ENCODE measurements at places on chromosomes 6 and 20. TPM values are rescaled to one million over a fixed set of nuclear protein-coding genes. Genes with fewer than 3 reads are reported as not detected.

The CCN2 gene
- polyA plus RNA-seq = 957 TPM

- no peak for DNase-seq
Observed at GRCh38 chr20:8671370-8671961, 397.4 kb upstream of the PLCB4 start.

The NKAPL gene
- 4.3 TPM for polyA plus RNA-seq

- no peak for DNase-seq
Observed at GRCh38 chr6:155013457-155013876, 18.4 kb downstream of the TIAM2 start.

DNA sequence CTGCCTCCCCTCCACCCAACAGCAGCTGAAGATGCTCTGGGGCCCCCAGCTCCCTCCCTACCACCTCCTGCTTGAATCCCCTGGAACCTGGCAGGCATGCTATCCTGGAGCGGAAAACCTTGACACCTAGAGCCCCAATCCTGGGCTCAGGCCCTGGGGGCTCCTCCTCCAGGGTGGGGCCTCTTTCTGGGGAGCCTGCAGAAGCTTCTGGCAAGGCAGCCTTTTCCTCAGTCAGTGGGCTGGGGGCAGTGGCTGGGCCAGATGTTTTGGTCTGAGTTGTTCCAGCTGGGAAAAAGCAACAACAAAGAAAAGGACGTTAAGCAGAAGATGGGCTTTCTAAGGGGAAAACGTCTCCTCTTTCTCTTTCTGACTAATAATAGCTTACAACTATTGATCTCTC is 21.1 kb downstream of the KIAA1755 start:
- no peak for DNase-seq

The HLA-DOA gene
- polyA plus RNA-seq = 0.28 TPM

The SPTLC3 gene
- polyA plus RNA-seq = 1.8 TPM

DNA sequence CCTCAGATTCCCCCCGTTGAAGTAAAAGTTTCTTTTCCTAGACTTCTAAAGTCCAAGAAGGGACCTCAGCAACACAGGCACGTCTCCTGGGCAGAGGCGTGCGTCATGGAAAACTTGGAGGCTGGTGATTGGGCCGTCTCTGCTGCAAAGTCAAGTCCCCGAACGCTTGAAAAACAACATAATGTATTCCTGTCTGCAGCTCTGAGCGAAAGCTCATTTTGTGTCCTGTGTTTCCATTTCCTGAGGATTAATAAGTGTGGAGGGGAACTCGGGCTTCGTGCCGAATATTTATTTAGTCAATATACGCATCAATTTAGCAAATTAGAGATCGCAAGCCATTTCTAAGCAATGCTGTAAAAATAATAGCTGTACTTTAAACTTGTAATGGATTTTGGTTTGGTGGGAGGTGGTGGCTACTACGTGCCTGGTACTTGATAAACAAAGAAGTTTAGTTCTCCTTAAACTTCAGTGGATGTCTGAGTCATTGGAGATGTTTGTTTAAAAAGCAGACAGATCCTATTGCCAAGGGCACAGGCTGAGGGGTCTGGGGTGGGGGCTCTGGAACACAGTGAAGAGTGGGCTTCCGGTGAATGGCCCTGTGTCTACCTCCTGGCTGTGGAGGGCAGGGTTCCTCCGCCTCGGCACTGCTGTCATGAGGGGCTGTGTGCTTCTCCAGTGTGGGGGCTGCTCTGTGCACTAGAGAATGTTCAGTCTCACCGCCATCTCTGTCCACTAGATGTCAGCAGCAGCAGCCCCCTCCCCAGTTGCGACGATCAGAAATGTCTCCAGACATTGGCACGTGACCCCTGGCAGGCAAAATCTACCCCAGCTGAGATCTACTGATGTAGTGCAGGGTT is 21.8 kb downstream of the PCK1 start:
- DNase-seq = peak; percentile 85

The PDYN gene
- not detected for polyA plus RNA-seq

DNA sequence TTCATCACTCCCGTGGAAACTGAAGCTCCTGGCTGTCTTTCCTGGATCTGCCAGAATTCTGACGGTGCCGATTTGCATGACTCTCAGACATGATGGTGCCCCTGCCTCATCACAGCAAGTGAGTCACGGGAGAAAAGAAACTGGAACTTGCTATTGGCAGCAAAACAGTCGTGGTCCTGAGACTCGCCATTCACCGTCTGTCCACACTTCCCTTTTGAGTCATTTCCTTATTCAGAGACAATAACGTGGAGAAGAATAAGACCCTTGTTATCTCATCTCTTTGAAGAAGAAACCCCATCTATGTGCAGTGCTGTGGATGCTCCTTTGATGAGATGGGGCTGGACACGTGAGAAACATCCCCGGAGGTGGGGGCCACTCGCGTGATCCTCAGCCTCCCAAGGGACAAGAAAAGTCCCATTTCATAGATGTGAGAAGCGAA is 4.2 kb downstream of the GPR31 start:
- DNase-seq = peak; percentile 62

- DNase-seq = no peak
Observed at GRCh38 chr6:36692220-36692619, 5.4 kb upstream of the RAB44 start.

The EYA4 gene
- polyA plus RNA-seq = not detected

DNA sequence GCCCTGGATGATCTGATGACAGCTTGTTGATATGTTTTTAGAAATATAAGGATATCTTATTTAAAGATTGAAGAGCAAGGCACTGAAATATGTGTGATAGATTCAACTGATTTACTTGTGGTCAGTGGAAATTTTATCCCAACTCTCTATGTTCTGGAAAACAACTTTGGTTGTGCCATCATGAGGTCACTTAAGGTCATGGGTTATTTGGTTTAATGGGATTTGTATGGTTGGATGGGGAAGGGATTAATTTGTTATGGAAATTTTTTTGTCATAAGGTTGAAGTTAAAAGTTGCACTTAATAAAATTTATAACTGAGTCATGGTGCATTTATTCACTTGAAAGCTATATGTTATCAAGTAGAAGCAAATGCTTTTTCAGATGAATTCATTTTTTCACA is 214.3 kb upstream of the LAMP5 start:
- no peak for DNase-seq

- no peak for DNase-seq
Observed at GRCh38 chr6:130752267-130752666, 74.9 kb upstream of the SMLR1 start.

DNA sequence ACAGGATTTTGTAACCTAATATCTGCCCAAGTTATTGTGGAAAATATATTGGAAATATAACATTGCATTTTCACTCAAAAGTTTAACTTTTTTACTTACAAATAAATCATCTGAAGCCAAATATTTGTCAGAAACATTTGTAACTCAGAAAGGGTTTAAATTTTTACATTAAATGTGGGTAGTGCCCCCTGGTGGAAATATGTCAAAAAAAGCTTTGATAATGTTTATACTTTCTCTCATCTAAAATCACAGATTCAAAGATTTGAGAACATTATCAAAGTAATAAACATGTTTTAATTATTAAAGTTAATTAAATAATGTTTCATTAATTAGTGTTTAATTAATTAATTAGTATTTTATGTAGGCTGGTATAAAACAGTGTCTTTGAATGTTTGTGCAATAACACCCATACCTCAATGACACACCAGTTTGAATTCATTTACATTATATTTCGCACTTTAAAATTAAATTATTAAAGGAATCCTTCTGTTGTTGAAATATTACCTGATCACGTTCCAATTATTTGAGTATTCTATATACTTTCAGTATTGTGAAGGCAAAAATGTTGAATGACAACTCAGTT is 320.1 kb upstream of the FKBP1C start:
- DNase-seq = no peak

GRCh38 chr6:88004707-88005106 is 42.9 kb upstream of the SPACA1 start:
- no peak for DNase-seq

The TMEM244 gene
- polyA plus RNA-seq = not detected

The IPCEF1 gene
- polyA plus RNA-seq = 1.9 TPM

The SAYSD1 gene
- 7.8 TPM for polyA plus RNA-seq

GRCh38 chr20:53884859-53885541 is 185.4 kb downstream of the BCAS1 start:
- DNase-seq = no peak

- DNase-seq = no peak
Observed at GRCh38 chr20:38962928-38963401, 821 bp downstream of the DHX35 start.

DNA sequence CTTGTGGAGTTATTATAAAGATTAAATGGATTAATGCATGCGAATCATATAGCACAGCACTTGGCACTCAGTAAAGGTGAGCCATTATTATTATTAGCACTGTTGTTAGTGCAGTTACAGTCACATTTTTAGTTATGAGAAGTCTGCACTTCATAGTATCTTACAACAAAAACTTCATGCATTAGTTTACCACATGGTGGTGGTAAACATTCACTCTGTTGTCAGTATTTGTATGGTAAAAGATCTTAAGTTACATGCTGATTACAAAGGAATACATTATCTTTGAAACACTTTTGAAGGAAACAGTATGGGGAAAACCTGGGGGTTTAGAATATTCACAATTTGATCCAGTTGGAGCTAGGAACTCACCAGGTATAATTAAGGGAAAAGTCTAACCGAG is 20.8 kb downstream of the TMEM14A start:
- DNase-seq = no peak

DNA sequence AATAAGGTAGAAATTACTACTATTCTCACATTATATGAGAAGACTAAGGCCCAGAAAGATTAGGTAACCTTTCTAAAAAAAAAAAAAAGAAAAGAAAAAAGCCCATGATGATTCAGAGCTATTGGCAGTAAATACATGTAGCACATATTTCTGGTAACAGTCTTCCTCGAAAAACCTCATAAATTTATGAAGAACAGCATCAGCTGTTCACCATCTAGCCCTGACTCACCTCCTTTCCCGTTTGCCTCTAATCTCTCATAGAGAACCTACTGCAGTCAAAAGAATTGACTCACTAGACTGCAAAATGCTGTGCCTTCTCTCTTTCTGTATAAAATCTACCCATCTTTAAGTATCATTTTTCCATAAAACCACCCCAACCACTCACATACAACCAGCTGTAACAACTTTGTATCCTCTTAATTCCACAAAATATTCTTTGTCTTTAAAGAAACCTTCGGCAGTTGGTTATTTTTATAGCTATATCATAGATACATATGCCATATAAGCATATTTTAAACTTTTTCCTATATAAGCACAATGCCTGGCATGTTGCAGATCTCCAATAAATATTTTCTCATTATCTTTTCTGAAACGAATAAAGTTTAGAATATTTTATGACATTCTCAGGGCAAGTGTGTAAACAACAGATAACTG is 152.7 kb upstream of the ENPP5 start:
- no peak for DNase-seq

GRCh38 chr6:168411130-168411529 is 29.9 kb upstream of the SMOC2 start:
- no peak for DNase-seq

GRCh38 chr6:143205131-143205535 is 144.4 kb downstream of the AIG1 start:
- DNase-seq = no peak

DNA sequence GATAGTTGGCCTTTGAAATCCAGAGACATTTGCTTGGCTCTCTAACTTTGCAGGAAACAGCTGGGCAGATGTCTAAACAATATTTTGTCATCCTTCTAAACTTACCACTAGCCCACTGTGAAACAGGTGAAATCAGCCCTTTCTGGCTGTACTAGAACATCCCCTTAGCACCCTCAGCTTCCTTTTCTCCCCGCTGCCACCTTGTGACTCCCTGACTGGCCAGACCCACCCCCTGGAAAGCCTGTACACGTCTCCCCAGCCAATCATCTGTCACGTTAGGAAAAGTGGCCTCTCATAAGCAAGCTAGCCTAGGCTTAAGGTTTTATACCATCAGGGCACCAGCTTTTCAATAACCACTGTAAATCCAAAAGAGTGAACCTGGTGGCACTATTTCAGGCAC is 88.6 kb upstream of the E2F3 start:
- no peak for DNase-seq

Data from aorta (tissue), 5 donors.